Mammary epithelial cell (primary cell): ENCODE measurements at places on chromosomes 1 and 21.

- peak; percentile 76 for DNase-seq
Observed at GRCh38 chr1:17865912-17866739, 111.0 kb downstream of the ACTL8 start.

GRCh38 chr1:98098473-98098872, 177.6 kb upstream of the DPYD start:
- no peak for DNase-seq

DNA sequence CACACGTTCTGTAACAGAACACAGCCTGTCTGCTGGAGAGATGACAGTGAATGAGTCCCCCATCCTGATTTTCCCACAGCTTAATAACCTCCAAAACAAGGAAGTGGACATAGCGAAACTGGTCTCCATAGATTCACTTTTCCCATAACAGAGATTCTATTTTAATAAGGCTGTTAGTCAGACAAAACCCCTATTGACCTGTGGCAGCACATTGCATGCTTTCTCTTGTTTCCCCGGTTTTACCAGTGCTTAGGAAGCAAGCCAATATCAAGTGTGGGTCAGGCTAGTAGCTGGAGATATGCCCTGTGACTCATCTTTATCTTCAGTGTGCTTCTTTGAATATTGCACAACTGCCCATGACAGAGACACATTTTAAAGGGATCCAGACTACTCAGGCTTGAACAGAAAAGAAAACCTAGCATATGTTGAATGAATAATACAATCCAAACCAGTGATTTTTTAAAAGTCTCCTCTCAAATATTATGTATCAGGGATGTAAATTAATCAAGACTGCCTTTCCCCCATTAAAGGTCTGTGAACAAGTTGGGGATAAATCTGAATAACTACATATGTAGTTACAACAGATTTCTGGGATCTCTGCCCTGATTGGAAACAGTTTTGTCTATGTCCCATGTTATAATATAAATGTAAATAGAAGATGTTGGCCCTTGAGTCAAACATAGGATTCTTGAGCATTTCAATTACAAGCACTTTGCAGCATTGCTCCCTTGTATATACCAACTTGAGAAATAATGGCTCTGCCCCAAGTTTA, 11.9 kb upstream of the CLDN8 start:
- DNase-seq, result peak; percentile 100

DNA sequence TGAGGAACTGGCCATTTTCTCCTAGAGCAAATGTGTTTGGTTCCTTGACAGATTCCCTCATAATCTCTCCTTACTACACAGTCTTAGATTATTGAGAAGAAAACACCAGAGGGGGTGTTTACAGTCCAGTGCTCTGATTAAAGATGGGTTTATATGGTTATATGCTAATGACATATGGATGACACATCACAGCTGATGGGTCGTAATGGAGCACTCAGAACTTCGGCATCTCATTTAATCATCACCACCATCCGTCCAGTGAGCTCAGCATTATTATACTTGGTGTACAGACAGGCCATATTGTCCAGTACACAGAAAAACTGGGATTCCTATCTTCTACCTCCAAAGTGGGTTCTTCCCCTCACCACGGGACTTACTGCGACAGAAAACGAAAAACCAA, 22.3 kb upstream of the NR5A2 start:
- no peak for DNase-seq

- no peak for DNase-seq
Observed at GRCh38 chr1:28302247-28302646, 26.6 kb upstream of the MED18 start.

- DNase-seq, result no peak
Observed at GRCh38 chr1:84582802-84583587, 8.8 kb upstream of the CTBS start.
